ENCODE measurements at places on chromosomes 1 and 21.
A peak's percentile ranks its signal among the peaks of the same experiment; 100 is the strongest.

- DNase-seq, result no peak
Observed at GRCh38 chr1:186923486-186923885, 94.7 kb downstream of the PLA2G4A start.

- no peak for DNase-seq
Observed at GRCh38 chr1:198923993-198924392, 285.2 kb downstream of the PTPRC start.

DNA sequence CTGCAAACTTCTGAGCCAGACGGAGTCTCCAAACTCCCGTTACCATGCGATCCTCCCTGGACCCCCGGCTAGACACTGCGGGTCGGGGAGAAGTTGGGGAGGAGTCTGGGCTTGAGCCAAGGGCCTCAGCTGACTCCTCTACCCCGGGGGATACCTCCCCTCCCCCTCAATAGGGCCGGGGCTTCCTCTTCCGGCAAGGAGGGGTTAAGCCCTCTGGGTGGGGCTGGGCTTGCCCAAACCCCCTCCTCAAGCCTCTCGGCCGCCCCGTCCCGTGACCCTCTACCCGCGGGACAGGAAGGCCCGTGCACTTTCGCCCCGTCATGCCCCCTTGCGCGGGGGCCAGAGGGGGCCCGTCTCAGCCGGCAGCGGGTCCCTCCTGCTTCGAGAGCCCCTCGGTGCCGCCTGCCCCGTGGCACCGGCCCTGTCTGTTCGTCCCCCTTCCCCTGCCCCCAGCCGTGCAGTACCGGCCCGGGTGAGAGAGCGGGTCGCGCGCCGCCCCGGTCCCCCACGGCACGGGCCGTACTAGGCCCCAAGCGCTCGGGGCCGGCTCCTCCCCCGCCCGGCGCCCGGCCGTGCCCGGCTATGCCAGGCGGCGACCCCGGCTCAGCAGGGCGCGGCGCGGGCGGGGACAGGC lies 652 bp downstream of the ARL8A start:
- peak; percentile 74 for DNase-seq

DNA sequence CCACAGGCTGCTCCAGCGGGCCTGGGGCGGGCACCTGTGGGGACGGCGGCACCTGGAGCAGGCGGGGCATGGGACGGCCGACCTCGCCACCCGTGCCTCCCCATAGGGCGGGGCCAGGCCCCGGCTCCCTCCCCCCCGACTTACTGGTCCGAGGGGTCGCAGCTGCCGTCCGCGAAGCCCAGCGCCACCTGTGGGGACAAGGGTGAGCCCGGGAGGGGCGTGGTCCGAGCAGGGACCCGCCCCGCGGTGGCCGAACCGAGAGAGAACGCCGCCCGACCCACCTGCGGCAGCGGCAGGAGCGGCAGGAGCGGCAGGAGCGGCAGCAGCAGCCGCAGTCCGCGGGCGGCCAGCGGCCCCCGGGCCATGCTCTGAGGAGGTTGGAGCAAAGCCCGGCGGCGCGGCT lies at the start of gene TMEM52:
Gene TMEM52 (minus strand): TSS at position 379 of the 403 bp plus-strand sequence. CDS start 14 bp downstream, at position 365.
- no peak for DNase-seq

GRCh38 chr1:223886516-223886921 lies 40.8 kb upstream of the TP53BP2 start:
- no peak for DNase-seq

DNA sequence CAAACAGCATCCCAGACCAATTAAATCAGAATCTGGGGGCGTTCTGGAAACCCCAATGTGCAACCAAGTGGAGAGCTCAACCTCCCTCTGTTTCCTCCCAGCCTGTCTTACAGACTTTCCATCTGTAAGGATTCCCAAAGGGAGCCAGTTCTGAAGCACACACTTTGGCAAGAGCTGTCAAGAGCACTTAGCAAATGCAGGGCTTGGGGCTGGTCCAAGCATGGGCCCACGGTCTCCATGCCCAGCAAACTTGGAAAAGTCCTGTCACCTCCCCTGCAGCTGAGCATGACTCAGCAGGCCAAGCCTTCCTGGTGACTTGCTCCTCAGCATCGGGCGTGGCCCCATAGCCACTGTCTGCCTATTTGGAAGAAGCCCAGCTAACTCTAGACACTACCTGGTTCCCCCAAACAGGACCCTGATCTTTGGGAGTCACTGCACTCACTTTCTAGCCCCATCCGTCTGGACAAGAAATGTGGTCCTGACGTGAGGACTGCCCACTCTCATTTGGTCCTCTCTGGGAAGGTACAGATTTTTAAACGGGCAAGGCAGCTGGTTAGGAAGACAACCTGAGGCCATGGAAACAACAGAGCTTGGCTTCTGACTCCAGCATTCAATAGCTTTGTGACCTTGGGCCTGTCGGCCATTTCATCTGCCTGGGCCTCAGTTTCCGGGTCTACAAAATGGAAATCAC lies 16.9 kb downstream of the SLC2A1 start:
- DNase-seq, result no peak

GRCh38 chr1:94300731-94301130 lies 63.3 kb upstream of the ARHGAP29 start:
- no peak for DNase-seq

GRCh38 chr1:219159946-219160645 lies 13.6 kb upstream of the LYPLAL1 start:
- DNase-seq, result no peak

GRCh38 chr1:6113116-6113515 lies 67.0 kb downstream of the CHD5 start:
- no peak for DNase-seq

- DNase-seq, result no peak
Observed at GRCh38 chr21:33355996-33356395, 31.2 kb downstream of the IFNAR1 start.

DNA sequence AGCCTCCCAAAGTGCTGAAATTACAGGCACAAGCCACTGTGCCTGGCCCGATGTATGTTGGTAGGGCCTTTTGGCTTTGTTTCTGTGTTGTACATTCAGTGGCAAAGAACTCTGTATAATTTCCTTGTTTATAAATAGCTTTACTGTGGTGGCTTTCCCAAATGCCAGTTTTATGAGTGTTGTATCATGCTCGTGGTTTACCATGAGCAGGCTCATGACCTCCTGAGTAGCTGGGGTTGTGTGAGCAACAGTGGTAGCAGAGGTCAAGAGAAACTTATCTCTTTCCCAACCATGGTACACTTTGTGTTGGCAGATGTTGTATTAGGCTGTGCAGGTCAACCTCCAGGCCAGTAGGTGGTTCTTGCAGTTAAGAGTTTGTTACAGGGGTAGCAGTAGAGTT lies 420.4 kb upstream of the BEND5 start:
- DNase-seq, result no peak

GRCh38 chr21:16572032-16572431 lies 842.2 kb downstream of the USP25 start:
- DNase-seq, result no peak

GRCh38 chr1:83053446-83053845 lies 945.5 kb downstream of the TTLL7 start:
- DNase-seq, result no peak

DNA sequence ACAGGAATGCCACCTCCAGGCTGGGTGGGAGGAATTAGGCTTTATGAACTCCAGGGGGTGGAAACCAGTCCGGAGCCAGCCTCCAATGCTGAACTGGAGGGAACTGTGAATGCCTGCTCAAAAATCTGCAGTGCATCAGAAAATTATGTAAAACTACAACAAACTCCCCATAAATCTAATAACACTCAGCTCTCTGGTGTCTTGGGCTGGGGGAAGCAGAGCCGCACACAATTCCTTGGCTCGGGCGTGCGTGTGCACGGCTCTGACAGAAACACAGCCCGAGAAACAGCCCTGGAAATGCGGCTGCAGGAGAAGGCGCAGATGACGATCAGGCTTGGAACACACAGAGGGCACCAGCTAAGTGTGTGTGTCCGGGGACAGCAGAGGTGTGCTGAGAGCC lies 127.6 kb upstream of the VAMP3 start:
- no peak for DNase-seq

- peak; percentile 74 for DNase-seq
Observed at GRCh38 chr21:31198575-31198974, 145.5 kb downstream of the TIAM1 start.

DNA sequence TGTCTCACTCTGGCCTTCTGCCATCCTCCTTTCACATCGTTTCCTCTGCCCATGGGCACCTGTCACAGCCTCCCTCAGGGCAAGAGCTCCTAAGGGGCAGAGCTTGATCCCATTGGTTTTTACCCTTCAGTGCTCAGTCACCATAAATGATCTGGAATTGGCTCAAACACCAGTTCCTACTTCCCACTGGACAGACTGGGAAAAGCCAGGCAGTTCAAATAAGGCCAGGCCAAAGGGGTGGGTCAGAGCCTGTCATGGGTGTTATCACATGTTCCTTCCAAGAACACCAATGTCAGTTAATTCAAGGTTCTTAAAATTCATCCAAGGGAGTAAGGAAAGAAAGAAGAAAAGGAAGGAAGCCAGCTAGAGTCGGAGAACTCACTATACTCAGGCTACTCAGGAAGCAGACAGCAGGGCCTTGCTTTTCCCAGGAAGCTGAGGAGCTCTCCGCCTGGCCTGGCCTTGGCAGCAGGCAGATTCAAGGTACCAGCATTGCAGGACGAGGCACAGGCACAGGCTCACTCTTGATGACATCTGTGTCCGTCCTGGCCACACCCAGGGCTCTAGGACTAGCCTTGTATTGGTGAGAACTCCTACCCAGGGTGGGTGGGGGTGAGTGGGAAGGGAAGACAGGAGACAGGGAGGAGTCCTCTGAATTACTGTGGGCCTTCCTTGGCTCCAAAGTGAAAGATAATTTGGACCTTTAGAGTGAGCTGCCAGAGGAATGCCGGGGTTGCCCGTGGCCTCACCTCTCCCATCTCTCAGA lies 32.2 kb upstream of the ARTN start:
- no peak for DNase-seq

- DNase-seq, result no peak
Observed at GRCh38 chr1:121595089-121595488, 410.3 kb downstream of the SRGAP2C start.

DNA sequence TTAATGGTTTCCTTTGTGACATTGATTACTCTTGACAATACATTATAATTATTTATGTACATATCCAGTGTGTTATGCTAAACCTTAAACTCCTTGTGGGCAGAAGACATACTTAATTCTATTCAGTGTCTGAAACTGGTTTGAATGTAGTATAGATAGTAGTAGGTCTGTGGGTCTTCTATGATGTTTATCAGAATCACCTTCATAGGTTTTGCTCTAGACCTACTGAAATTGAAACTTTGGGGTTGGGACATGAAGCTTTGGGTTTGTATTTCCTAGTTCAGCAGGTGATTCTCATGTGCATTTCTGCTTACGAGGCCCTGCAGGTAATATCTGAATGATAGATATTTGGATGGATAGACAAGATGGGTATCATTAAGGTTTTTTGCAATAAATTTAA lies 48.6 kb downstream of the MIGA1 start:
- no peak for DNase-seq

DNA sequence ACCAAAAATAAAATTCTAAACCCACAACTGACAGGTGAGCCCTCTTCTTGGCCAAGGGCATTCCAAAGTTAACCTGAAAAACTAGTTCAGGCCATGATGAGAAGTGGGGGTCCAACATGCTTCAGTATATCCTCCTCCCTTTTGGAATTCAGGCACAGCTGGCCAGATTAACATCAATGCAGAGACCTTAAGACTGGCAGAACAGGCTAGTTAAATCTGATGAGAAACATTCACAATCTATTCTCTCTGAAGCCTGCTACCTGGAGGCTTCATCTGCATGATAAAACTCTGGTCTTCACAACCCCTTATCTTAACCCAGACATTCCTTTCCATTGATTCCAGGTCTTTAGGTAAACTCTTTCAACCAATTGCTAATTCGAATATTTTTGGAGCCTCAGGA lies 26.7 kb upstream of the ZBTB8B start:
- DNase-seq, result no peak

DNA sequence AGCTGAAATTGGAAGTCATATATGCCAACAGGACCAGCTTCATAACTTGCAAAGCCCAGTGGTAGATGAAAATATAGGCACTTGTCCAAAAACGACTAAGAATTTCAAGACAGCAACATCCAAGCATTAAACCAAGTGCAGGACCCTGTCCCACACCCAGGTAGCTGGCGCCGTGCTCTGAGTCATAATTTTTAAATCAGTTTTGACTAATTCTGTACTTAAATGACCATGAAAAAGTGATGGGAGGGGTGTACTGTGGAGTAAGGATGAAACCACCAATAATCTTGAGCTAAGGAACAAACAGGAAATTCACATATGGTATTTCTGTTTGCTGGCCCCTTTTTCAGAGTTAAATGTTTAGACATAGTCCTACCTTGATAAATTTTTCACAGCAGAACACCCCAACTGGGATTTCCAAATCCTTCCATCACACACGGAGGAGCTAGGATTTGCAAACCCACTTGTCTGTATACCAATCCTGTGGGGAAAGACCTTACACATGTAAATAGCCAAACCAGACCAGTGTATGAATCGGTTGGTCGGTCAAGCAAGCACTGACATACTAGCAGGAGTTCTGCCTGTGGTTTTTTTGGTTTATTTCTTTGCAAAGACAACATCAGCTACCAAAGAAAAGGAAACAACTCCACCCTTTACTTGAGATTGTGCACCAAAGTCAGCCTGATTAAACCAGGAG lies 235.7 kb upstream of the RAB4A start:
- peak; percentile 47 for DNase-seq

- DNase-seq, result no peak
Observed at GRCh38 chr1:204408602-204409001, 3.0 kb downstream of the PPP1R15B start.

GRCh38 chr1:192654120-192654519 lies 18.2 kb downstream of the RGS13 start:
- no peak for DNase-seq

GRCh38 chr1:41539418-41539805 lies 54.9 kb upstream of the EDN2 start:
- no peak for DNase-seq

GRCh38 chr1:67803380-67804279 lies 29.6 kb downstream of the GNG12 start:
- DNase-seq, result no peak

GRCh38 chr1:11823366-11824137 lies 17.6 kb downstream of the CLCN6 start:
- no peak for DNase-seq

GRCh38 chr1:54046671-54047383 lies 6.2 kb downstream of the TMEM59 start:
- no peak for DNase-seq

GRCh38 chr1:54853793-54854370 lies 33.1 kb downstream of the DHCR24 start:
- DNase-seq, result no peak

GRCh38 chr1:16215882-16216753 lies 3.7 kb upstream of the ARHGEF19 start:
- peak; percentile 99 for DNase-seq

Measured in NAMALWA (cell line).